ENCODE measurements at places on chromosomes 16 and 17. TPM values are rescaled to one million over a fixed set of nuclear protein-coding genes. Genes with fewer than 3 reads are reported as not detected.

DNA sequence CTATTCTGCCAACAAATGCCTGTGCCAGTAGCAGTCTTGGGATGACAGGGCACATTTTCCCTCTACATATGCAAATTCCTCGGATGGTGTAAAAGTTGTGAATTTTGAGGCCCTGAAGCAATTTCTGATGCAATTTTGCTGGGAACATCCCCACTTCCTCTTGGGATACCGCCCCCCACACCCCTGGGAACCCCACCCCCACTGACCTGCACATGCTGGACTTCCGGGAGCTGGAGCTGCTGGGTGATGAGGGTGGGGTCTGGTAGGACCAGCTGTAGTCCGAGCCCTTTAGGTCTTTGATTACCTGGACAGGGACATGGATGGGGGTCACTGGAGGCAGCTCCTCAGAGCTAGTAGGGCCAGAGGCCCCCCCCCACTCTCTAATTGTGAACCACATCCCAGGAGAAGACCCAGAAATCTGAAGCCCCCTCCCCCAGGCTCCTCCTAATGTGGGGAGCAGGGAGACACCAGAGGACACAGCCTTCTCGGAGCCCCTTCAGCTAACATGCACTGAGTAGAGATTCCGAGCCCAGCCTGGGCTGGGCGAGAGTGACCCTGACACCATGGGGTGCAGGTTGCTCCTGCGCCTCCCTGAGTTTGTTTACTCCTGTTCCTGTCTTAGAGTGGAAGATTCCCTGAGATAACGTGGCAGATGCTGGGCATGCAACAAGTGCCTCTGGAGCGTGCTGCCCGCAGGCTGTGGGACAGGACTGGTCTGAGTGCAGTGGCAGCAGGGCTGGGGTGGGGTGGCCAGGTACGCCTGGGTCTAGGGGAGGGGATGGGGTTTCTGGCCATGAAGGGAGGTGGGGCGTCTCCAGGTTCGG lies 9.0 kb downstream of the MTSS2 start:
- no peaks in the 10 kb centered on the region for H3K36me3 ChIP-seq
- no peak for DNase-seq

Gene INCA1
- 0.28 TPM for total RNA-seq

Gene RIPOR1
- total RNA-seq: 18.9 TPM

- peaks cover 80% of the 10 kb centered on the region for H3K4me1 ChIP-seq
- no peak overlapping the region for H3K4me3 ChIP-seq
Observed at GRCh38 chr16:89332243-89332901, 114.9 kb downstream of the ZNF778 start.

GRCh38 chr16:23466162-23466885 lies 13.3 kb upstream of the COG7 start:
- peaks cover 39% of the 10 kb centered on the region for H3K36me3 ChIP-seq
- H3K27ac ChIP-seq: peak overlapping the region; percentile 34
- peak; percentile 10 for DNase-seq
- no peaks in the 10 kb centered on the region for H3K4me1 ChIP-seq
- no peak overlapping the region for H3K4me3 ChIP-seq

GRCh38 chr16:83456934-83457333 lies 350.8 kb upstream of the HSBP1 start:
- no peaks in the 10 kb centered on the region for H3K36me3 ChIP-seq
- peaks cover 2% of the 10 kb centered on the region for H3K27me3 ChIP-seq
- H3K27ac ChIP-seq: no peak overlapping the region
- H3K4me1 ChIP-seq: peaks cover 3% of the 10 kb centered on the region

- no peaks in the 10 kb centered on the region for H3K4me1 ChIP-seq
- H3K27me3 ChIP-seq: no peaks in the 10 kb centered on the region
- no peak for DNase-seq
- H3K36me3 ChIP-seq: peaks cover 12% of the 10 kb centered on the region
- H3K4me3 ChIP-seq: no peak overlapping the region
- H3K27ac ChIP-seq: no peak overlapping the region
Observed at GRCh38 chr17:47338026-47338425, 14.3 kb downstream of the EFCAB13 start.

- no peaks in the 10 kb centered on the region for H3K4me1 ChIP-seq
- H3K27me3 ChIP-seq: no peaks in the 10 kb centered on the region
- H3K36me3 ChIP-seq: peaks cover 29% of the 10 kb centered on the region
Observed at GRCh38 chr16:66728117-66728787, 23.2 kb downstream of the DYNC1LI2 start.

Gene ZSCAN32
- 15.7 TPM for total RNA-seq

Gene MT1A
- total RNA-seq: 0.74 TPM

DNA sequence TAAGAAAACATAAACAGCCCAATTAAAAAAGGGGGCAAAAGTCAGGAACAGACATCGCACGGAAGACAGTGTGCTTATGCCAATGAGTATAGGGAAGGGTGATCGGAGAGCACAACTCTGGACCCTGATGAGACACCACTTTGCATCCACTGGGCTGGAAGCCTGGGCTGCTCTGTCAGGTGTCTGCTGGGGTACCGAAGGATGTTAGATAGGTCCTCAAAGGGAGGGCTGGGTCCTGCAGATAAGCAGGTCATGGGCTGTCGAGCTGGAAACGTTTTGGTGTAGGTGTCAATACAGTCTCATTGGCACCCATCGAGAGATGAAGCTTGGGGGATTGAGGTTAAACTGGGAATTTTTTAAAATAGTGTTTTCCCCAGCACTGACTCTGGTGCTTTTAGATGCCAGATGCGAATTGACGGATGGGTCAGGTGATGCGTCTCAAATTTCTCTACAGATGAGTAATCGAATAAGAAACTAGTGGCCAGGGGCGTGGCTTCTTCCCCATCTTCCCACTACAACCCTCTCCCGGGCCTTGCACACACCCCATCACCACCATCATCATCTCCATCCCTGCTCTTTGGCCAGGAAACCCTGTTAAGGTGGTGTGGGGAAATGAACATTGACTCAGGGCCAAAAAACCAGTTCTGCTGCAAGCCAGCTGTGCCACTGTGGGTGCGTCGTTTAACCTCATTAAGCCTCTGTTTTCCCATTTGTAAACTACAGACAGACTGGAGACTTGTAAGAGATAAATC lies 47.8 kb upstream of the IRF8 start:
- H3K4me3 ChIP-seq: no peak overlapping the region
- no peak overlapping the region for H3K27ac ChIP-seq
- DNase-seq: no peak
- H3K4me1 ChIP-seq: peaks cover 3% of the 10 kb centered on the region
- H3K27me3 ChIP-seq: peaks cover 7% of the 10 kb centered on the region
- no peaks in the 10 kb centered on the region for H3K36me3 ChIP-seq

- no peak for DNase-seq
- H3K4me3 ChIP-seq: no peak overlapping the region
- no peaks in the 10 kb centered on the region for H3K36me3 ChIP-seq
- H3K4me1 ChIP-seq: peaks cover 3% of the 10 kb centered on the region
Observed at GRCh38 chr16:30046178-30046577, 15.1 kb upstream of the TLCD3B start.

Gene NOD2
- 6.6 TPM for total RNA-seq

- H3K27ac ChIP-seq: no peak overlapping the region
- H3K4me3 ChIP-seq: no peak overlapping the region
- H3K4me1 ChIP-seq: peaks cover 14% of the 10 kb centered on the region
- no peaks in the 10 kb centered on the region for H3K27me3 ChIP-seq
Observed at GRCh38 chr16:68451676-68452075, 3.4 kb upstream of the SMPD3 start.

Gene SLC16A6
- 3.2 TPM for total RNA-seq

Gene NPLOC4
- total RNA-seq: 71.8 TPM

Gene GRB7
- 2.0 TPM for total RNA-seq

Gene QRICH2
- 0.63 TPM for total RNA-seq

Gene ATP1B2
- total RNA-seq: 0.33 TPM

Gene RNF157
- 24.0 TPM for total RNA-seq

Gene ZDHHC1
- total RNA-seq: 0.58 TPM

- no peak overlapping the region for H3K27ac ChIP-seq
- H3K36me3 ChIP-seq: peaks cover 39% of the 10 kb centered on the region
- peaks cover 33% of the 10 kb centered on the region for H3K4me1 ChIP-seq
- H3K4me3 ChIP-seq: no peak overlapping the region
Observed at GRCh38 chr17:28751600-28752366, 8.0 kb downstream of the TRAF4 start.

DNA sequence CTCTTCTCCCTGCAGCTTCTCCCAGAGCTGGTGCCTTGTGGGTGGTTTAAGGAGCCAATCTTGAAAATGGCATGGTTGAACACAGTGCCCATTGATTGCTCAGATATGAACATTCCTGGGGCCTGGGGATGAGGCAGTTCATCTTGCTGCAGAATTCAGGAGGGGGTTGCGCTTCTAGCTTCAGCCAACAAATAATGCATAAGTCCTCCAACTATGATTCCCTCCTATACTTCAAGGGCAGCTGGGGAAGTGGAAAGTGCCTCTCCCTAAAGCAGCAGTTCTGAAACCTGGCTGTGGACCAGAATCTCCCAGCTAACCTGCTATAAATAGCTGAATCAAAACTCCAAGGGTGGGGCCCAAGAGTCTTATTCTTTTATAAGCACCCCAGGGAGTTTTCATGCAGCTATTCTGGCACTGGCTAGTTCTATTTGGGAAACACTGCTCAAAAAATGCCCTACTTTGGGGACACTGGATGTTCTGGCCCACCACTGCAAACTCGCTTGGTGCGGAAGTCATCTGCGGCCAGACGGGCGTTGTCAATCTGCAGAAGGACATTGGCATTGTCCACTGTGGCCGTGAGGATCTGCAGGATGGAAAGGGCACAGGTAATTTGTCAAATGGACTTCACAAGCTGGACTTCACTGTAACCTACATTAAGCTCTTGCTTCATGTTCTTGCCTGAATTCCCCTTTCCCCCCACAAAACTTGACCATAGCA lies 130.3 kb downstream of the CCDC144A start:
- no peaks in the 10 kb centered on the region for H3K27me3 ChIP-seq

DNA sequence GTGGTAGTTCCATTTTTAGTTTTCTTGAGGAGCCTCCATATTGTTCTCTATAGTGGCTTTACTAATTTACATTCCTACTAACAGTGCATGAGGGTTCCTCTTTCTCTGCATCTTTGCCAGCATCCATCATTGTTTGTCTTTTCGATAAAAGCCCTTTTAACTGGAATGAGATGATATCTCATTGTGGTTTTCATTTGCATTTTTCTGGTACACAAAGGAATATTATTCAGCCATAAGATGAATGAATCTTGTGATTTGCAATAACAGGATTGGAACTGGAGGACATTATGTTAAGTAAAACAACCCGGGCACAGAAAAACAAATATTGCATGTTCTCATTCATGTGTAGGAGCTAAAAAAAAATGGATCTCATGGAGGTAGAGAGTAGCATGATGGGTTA lies 31.6 kb downstream of the ITGAM start:
- no peak overlapping the region for H3K27ac ChIP-seq
- H3K4me3 ChIP-seq: no peak overlapping the region
- DNase-seq: no peak
- H3K36me3 ChIP-seq: no peaks in the 10 kb centered on the region

DNA sequence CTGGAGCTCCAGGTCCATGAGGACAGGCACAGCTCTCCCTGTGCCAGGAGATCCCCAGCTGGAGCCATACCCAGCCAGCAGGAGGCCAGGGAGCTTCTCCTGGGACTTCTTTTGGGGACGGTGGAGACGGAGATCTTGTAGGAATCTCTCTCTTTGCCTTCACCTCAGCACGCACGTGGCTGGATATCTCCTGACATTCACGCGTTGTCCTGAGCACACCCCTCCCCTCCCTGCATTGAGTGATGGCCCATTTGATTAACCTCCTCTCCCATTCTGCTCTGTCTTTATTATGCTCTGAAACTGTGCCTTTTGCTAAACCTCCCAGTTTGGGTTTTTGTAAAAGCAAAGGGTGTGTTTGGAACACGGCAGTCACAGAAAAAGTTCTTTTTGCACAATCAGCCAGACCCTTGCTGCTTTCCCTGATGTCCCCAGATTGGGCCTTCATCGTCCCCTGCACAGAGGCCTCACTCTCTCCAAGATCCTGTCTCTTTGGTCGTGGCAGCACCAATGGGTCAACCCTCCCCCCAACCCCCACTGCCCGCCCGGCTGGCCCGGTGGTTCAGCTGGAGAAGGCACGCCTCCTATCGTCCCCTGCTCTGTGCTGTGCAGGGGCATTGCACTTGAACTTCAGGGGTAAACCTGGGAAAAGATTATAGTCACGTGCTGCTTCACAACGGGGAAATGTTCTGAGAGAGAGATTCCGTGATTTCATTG lies 32.5 kb upstream of the LGALS9 start:
- no peaks in the 10 kb centered on the region for H3K27me3 ChIP-seq
- peaks cover 36% of the 10 kb centered on the region for H3K36me3 ChIP-seq
- DNase-seq: no peak

DNA sequence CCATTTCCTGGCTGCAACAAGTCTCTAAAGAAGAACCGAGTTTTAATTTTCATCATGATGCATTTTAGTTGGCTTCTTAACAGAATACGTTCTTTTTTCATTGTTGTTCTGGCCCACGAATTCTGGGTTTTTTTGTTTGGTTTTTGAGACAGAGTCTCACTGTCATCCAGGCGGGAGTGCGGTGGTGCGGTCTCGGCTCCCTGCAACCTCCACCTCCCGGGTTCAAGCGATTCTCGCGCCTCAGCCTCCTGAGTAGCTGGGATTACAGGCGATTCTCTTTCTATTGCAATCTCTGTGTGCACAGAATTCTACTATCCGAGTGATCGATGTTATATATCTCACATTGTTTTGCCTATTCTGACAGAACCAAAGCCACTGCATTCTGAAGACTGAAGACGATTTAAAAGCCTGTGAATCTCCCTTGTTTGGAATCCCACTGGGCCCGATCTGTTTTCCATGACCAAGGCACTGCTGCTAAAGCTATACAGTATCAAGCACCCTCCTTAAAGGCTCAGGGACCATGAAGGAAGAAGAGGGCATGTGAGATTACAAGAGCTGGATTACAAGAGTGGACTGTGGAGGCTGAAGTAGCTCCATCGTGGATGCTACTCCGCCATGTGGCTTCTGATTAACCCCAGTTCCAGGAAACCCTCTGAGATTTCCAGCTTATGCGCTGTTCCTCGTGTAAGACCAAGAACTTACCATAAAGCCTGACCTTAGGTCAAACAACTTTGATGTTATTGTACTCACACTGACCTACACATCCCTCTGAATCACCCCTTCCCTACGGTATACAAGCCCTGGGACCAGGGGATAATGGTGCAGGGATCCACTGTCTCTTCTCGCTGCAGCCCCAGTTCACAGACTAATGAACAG lies 44.3 kb downstream of the ADCY9 start:
- DNase-seq: no peak
- peaks cover 6% of the 10 kb centered on the region for H3K4me1 ChIP-seq
- H3K36me3 ChIP-seq: peaks cover 3% of the 10 kb centered on the region
- no peak overlapping the region for H3K4me3 ChIP-seq
- no peaks in the 10 kb centered on the region for H3K27me3 ChIP-seq

GRCh38 chr17:83019376-83019775 lies 60.0 kb upstream of the METRNL start:
- DNase-seq: no peak
- H3K27ac ChIP-seq: no peak overlapping the region
- H3K4me3 ChIP-seq: no peak overlapping the region
- H3K4me1 ChIP-seq: peaks cover 2% of the 10 kb centered on the region
- no peaks in the 10 kb centered on the region for H3K27me3 ChIP-seq

Gene ZNF200
- 9.0 TPM for total RNA-seq

Gene NTN3
- total RNA-seq: not detected

Gene CDH13
- total RNA-seq: not detected

Gene MMP28
- not detected for total RNA-seq

Gene CTRB1
- not detected for total RNA-seq

Gene KIF2B
- not detected for total RNA-seq
